NCI-H1105 treated with DMSO at 0.1 percent for 48 hours (cell line): ENCODE measurements at places on chromosomes 12 and 14.
A peak's percentile ranks its signal among the peaks of the same experiment; 100 is the strongest.

- no peak for DNase-seq
Measured at GRCh38 chr14:83847102-83847501, 1682.8 kb upstream of the FLRT2 start.

- DNase-seq: no peak
Measured at GRCh38 chr14:93330609-93331000, 2.2 kb downstream of the BTBD7 start.

DNA sequence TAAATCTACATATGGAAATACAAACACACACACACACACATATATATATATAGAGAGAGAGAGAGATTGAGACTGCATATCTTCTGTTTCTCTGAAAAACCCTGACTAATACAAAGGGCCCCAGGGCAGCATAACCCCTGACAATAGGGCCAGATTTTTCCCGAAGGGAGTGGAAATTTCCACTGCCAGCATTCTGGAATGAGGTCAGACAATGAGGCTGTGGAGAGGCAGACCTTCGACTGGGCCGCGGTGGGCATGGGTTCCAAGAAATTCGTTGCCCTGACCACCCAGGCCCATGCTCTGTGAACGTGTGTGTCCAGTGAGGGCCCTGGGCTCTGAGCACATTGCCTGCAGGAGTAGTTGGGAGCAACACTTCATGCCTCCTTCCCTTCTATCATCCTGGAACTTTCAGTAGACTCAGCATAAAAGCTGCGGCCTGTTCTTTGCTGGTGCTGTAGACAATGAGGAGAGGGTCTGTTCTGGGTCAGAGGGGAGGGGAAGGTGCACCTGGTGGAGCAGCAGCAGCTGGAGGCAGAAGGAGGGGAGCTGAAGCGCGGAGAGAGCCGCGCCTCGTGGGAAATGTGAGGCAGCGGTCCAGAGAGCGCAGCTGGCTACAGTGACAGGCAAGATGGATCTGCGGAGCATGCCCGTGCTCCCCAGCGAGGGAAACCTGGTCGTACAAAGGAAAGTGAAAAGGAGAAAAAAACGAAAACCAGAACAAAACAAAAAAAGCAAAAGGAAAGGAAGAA is 25.6 kb upstream of the CCDC60 start:
- peak; percentile 5 for DNase-seq

DNA sequence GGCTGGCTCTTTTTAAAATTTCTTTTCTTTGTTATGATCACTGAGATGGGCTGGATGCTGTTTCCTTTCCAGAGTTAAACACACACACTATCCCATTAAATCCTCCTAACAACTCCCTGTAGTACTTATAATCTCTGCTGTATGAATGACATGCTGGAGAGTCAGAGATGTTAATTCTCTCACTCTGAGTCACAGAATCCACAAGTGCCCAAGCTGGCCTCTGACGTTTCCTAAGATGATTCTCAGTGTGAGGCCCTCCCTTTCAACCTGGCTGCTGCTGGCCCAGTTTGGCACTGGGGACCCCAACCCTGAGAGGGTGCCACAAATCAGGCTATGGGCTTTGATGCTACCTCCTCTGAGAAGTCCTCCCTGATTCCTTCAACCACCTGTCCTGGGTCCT is 5.4 kb downstream of the NOS1 start:
- DNase-seq: no peak

- DNase-seq: no peak
Measured at GRCh38 chr14:23566112-23566777, 1.3 kb downstream of the AP1G2 start.

GRCh38 chr14:91371990-91372375 is 45.6 kb downstream of the CCDC88C start:
- no peak for DNase-seq

GRCh38 chr12:26086936-26087335 is 37.9 kb downstream of the BHLHE41 start:
- DNase-seq: no peak

GRCh38 chr14:91406982-91407381 is 10.6 kb downstream of the CCDC88C start:
- DNase-seq: no peak
